SW480 (cell line): ENCODE measurements at places on chromosomes 3 and 15.

DNA sequence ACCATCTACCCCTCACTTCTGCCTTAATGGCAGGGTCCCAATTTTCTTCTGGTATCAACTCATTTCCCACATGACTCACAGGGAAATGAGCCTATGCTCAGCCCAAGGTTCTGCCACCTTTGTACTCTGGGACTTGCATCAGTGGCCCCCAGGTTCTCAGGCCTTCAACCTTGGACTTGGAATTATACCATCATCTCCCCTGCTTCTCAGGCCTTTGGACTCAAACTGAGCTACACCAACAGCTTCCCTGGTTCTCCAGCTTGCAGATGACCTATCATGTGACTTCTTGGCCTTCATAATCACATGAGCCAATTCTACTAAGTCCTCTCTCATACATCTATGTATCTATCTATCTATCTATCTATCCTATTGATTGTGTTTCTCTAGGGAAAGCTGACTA, 149.5 kb downstream of the PLCH1 start:
- no peak for DNase-seq

GRCh38 chr3:15756505-15756904, 41.3 kb downstream of the ANKRD28 start:
- no peak for DNase-seq

GRCh38 chr3:107450254-107450893, 72.4 kb upstream of the BBX start:
- DNase-seq, result no peak

GRCh38 chr15:85045615-85046014, 64.0 kb downstream of the PDE8A start:
- no peak for DNase-seq

GRCh38 chr3:53194210-53195065, 33.4 kb downstream of the PRKCD start:
- DNase-seq, result no peak

DNA sequence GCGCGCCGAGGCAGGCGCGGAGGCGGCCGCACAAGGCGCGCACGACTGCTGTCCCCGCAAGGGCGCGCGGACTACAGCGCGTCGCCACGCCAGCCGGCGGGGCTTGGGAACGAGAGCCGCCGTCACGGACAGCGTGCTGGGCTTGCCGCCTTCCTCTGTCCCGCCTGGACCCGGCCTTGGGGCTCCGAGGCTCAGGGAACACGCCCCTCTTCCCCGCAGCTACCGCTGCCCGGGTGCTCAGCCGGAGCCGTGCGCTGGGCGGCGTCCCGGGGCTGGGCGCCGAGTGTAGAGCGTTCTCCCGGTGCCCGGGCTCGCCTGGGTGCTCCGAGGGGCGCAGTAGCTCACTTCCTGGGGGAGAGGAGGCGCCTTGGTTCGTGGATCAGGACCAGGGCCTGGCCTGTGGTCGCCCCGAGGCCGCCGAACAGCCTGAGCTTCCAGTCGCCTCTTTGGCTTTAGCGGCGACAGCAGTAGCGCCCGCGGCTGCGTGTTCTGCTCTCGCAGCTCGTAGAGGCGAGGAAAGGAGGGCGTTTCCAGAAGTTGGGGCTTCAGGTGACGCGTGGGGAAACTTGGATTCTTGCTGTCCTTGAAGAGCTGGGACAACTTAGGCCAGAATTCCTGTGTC, 226.7 kb upstream of the C2CD4B start:
- peak; percentile 23 for DNase-seq

GRCh38 chr15:31228980-31229826, 97.4 kb upstream of the KLF13 start:
- peak; percentile 29 for DNase-seq

DNA sequence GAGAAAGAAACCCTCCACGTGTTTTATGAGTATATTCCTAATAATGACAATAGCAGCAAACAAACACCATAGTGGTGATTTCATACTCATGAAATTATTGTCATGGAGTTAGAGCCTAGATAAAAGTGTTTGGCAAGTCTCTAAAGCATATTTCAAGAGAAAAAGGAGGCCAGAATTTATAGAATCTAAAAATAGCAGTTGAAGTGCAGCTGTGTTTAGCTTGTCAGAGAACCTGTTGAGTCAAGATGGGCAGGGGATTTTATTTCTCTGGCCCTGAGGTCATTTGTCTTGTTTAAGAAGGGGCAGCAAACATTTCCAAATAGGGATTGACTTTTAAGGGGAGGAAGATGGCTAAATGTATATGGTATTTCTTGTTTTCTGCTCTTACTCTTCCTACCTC, 279.6 kb upstream of the CTDSPL start:
- DNase-seq, result no peak

- DNase-seq, result no peak
Observed at GRCh38 chr3:49529567-49529966, 24.7 kb upstream of the BSN start.

DNA sequence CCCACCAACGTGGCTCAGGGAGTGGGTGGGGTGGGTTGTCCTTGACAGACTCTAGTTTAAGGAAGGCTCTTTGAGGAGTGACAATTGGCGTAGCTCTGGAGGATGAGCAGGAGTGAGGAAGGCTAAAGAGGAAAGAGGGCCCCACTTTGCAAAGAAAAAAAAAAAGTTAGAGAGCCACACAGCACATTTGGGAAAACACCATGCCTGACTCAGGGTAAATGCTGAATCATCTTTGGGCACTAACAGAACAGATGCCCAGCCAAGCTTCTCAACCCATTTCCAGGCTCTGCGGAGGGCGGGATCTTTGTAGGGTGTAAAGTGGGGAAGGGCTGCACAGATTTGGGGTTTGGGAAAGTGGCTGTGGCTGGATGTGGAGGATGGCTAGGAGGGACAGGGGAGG, 179.1 kb upstream of the RGMA start:
- DNase-seq, result no peak

- peak; percentile 36 for DNase-seq
Observed at GRCh38 chr3:149936812-149937230, 33.9 kb downstream of the PFN2 start.

DNA sequence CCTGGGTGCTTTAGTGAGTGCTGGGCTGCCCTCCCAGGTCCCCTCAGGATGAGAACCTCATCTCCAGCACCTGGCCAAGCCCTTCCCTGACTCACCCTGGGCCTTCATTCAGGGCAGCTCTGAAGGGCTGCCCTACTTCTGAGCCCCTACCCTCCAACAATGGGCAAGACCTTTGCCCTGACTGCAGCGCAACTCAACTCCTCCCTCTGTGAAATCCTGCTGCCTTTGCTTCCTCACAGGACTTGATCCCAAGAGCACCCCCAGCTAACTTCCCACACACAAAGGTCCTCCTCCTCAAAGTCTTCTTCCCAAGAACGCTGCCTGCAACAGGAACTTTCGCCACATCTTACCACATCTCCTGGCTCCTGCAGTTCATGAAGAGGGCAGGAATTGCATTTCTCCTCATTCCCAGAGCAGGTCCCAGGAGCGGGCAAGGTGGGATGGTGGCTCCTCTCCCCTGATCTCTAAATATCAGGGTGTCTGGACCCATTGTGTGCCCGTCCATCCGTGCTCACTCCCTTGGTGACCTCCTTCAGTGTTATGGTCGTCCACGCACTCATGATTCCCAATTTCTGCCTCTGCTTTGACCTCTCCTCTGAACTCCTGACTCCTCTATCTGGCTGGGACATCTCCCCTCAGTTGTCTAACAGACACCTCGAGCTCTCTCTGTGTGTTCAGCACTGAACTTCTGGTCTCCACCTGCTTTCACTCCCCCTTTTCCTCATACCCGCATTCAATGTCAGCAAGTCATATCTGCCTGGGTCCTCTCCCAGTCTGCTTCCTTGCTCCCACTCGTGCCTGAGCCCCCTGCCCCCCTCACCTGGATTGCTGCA, 4.5 kb upstream of the SSUH2 start:
- DNase-seq, result no peak

DNA sequence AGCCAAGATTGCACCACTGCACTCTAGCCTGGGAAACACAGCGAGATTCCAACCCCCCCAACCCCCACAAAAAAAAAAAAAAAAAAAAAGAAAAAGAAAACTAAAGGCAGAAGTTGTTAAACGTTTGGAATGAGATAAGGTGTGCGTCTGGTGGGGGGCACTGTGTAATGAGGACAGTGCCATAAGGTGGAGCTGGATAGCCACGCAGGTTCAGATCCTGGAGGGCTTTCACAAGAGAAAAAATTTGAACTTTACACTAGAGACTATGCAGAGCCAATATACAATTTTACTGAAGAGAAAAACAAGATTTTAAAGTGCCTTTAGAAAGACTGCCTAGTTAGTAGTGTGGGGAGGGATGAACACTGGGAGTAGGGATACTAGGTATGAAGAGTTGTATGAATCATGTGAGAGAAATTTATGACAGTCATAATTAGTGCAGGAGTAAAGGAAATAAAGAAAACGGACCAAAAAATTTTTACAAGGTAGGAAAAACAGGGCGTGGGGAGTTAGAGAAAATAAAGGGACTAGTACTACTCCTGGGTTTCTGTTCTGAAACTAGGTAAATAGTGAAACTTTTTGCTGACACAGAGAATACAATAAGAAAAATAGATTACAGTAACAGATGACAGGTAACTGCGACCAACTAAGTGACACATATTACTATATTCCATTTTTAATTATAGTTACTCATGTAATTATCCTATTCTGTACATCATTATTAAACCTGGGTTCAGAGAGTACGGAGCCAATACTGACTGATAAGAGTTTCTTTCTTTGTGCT, 108.1 kb downstream of the PEAK1 start:
- DNase-seq, result no peak

DNA sequence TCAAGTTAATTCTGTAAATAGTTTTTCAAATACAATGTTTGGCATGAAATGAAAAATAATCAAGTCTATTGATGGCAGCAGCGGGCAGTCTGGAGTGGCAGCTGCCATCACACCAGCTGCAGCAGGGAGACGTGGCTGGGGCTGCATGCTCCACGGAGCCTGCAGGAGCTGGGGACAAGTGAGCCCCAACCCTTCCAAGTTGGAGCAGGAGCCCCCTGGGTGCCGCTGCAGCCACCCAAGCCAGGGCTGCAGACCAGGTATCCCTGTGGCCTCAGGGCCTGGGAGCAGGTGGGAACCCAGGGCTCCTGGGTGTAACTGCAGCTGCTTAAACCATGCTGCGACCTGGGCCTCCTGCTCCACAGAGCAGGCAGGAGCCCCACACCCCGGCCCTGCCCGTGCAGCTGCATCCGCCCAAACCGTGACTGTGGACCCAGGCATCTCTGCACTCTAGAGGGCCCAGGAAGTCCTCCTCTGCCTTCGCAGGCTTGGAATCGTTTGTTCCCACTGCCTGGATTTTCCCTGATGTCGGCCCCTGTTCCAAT, 257.4 kb downstream of the PLOD2 start:
- no peak for DNase-seq
